Stimulated activated CD4-positive, alpha-beta T cell treated with anti-CD3 and anti-CD28 coated beads, TNF-alpha, amount 100 ng/mL, for 1 hour (primary cell): ENCODE measurements at places on chromosomes 16 and 17.
A peak's percentile ranks its signal among the peaks of the same experiment; 100 is the strongest.

DNA sequence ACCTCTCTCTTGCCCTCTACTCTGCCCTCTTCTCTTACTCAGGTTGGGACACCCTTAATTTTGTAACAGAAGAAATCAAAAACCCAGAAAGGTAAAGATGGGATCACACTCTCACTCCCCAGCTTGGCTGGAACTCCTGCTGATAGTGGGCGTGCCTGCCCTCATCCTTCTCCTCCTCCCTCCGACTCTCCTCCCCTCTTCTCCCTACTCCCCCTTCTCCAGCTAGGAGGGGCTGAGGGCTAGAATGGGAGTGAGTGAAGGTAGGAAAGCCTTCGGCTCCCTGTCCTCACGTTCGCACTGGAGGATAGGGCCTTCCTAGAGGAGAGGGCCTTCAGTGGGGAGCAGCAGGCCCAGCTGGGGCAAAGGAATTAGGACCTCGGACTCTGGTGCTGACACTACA is 20.3 kb downstream of the SLC7A6OS start:
- no peak for DNase-seq

DNA sequence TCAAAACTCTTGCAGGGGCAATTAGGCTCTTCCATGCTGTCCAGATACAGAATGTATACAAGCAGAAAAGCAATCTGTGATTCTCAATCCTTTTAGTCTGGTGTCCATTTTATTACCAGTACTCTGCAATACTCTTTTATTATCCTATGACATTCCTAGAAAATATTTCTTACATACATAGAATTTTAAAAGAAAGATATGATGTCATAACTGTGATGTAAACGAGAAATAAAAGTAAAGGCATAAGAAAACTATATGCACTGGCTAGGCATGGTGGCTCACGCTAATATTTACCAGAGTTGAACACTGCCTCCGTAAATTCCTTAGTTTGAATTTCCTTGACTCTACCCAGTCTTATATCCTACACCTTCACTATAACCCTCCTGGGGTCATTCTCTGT is 55.0 kb downstream of the EFCAB5 start:
- DNase-seq = no peak

GRCh38 chr17:3963237-3964201 is 718 bp downstream of the ATP2A3 start:
- DNase-seq = peak; percentile 26

DNA sequence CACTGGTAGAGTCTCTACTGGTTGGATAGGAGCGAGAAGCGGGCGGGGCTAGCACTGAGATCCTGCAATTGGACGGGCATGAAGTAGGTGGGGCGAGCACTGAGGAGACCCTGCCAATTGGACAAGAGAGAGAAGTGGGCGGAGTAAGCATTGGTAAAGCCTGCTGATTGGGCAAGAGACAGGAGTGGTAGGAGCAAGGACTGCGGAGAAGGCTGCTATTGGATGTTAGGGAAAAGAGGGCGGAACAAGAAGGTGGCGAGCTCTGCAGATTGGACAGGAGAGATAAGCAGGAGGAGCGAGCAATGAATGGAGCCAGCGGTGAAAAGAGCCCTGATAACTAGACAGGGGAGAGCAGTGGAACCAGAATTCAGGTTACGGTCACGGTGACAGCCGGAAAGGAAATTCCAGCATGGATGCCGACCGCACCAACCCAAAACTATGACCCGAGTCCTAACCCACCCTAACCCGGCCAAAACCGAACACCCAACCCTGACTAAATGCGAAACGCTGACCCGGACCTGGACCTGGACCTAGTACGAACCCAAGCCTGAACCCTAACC is 4.8 kb downstream of the SCGB1C2 start:
- no peak for DNase-seq

- DNase-seq = no peak
These were observed 59.0 kb downstream of the TANGO6 start for GRCh38 chr16:68902003-68902968.

DNA sequence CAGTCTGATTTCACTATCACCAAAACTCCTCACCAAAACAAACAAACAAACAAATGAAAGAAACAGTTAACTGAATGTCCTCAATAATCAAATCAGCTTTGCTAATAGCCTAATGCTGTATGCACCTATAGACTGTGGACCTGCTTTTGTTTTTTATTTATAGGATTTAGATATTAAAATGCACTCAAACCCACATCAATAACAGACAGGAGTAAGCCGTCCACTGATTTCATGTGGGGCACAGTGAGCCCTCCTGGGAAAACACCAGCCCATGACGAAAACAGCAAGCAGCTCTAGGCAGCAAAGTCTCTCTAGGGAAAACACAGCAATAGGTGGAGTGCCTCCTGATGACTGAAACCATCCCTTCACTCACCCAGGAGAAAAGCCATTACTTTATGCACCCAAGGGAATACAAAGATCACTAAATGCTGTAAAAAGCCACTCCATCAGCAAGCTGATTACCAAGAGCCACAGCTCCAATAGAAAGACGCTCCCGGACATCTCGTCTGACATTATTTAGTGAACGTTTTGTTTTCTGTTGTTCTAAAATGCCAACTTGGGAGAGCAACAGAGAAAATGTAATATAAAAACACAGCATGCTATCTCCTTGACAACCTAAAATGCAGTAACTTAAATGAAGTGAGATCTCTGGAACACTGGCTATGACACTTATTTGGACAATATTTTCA is 47.8 kb downstream of the ANKFY1 start:
- DNase-seq = no peak

GRCh38 chr16:88065747-88066142 is 114.5 kb downstream of the BANP start:
- no peak for DNase-seq

- no peak for DNase-seq
These were observed 89.7 kb downstream of the SALL1 start for GRCh38 chr16:51061328-51061727.
